ENCODE measurements at places on chromosomes 6 and 20. TPM values are rescaled to one million over a fixed set of nuclear protein-coding genes. Genes with fewer than 3 reads are reported as not detected.

DNA sequence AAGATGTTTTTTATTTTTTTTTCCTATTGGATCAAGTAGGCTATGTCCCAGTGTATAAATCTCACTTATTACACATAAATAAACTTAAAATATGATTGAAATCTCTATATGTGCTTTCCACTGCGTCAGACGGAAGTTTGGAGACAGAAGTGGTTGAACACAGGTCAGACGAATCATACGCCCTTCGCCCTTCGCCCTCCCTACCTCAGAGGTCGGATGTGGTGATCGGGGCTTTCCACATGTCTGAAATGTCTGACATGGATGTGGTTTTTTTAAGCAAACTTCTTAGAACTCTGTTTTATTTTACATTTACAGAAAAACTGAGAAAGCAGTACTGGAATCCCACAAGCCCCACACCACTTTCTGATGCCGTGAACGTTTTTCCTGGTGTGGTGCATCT, 344.4 kb downstream of the THBS2 start:
- DNase-seq: no peak
- H3K27me3 ChIP-seq: no peaks in the 10 kb centered on the region
- H3K4me1 ChIP-seq: no peaks in the 10 kb centered on the region
- H3K4me3 ChIP-seq: no peak overlapping the region
- no peaks in the 10 kb centered on the region for H3K36me3 ChIP-seq

GRCh38 chr6:113362301-113363047, 494.7 kb upstream of the MARCKS start:
- H3K4me3 ChIP-seq: no peak overlapping the region
- DNase-seq: no peak
- no peak overlapping the region for H3K27ac ChIP-seq
- H3K27me3 ChIP-seq: no peaks in the 10 kb centered on the region

DNA sequence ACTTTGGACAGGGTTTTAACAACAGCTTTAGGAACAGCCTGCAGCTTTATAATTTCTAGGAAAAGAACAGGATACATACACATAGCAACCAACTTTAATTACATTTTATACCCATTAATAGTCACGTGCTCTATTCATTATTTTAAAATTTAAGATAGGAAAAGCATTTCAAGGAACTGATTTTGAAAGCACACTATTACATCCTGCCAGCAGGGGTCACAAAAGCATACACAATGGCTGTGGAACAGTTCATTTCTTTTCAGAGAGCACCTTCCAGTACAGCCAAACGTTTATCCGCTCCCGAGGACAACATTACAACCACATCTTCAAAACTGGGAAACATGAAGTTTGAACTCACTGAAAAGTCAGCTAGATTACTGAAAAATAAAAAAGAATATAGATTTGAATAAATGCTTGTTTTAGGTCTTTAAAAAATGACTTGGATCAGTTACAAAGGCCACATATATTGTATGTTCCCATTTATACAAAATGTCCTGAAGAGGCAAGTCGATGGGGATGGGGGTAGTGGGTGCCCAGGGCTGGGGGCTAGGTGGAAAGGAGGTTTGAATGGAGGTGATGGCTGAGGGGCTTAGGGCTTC, 104.6 kb upstream of the EXOC2 start:
- DNase-seq: no peak
- no peak overlapping the region for H3K27ac ChIP-seq
- H3K27me3 ChIP-seq: peaks cover 1% of the 10 kb centered on the region
- H3K36me3 ChIP-seq: no peaks in the 10 kb centered on the region

GRCh38 chr6:119749335-119749734, 399.8 kb upstream of the MAN1A1 start:
- no peak for DNase-seq
- H3K4me1 ChIP-seq: no peaks in the 10 kb centered on the region

DNA sequence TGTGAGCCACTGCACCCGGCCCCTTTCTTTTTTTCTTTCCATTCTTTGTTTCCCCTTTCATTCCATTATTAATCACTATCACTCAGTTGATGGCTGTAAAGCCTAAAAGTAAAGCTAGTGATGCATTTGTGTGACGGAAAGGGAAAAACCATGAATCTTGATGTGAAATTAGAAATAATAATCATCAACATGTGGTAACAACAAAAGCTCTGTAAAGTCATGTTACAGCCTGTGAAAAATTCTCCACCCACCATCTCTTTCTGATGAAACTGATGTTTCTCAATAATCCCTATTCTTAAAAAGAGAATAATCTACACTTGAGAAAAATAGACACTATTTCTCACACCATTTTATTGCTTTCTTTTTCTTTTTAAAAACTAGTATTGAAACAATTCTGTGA, 80.0 kb downstream of the CRYBG1 start:
- H3K4me1 ChIP-seq: no peaks in the 10 kb centered on the region
- no peak overlapping the region for H3K27ac ChIP-seq
- DNase-seq: no peak
- no peak overlapping the region for H3K4me3 ChIP-seq

GRCh38 chr20:44187772-44188709, 1.1 kb upstream of the JPH2 start:
- no peak overlapping the region for H3K27ac ChIP-seq
- H3K36me3 ChIP-seq: no peaks in the 10 kb centered on the region
- DNase-seq: no peak

- H3K4me3 ChIP-seq: no peak overlapping the region
- no peak overlapping the region for H3K27ac ChIP-seq
- H3K36me3 ChIP-seq: no peaks in the 10 kb centered on the region
- no peaks in the 10 kb centered on the region for H3K4me1 ChIP-seq
- DNase-seq: no peak
Measured at GRCh38 chr20:44542890-44543289, 21.0 kb upstream of the SERINC3 start.

DNA sequence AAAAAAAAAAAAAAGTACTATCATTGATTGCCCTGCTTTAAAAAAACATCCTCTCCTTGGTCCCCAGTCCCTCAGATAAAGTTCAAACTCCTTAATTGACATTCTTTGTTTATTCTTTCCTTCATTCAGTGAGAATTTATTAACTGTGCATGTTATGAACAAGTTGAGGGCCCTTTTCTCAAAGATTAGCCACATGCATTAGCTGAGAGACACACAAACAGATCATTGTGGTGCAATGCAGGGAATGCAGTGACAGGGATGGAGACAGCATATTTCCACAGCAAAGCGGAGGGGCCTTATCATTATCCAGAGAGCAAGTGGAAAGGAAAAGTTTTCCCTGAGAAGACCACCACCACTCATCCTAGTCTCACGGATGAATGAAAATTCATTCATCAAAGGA, 21.9 kb upstream of the IPCEF1 start:
- H3K27ac ChIP-seq: no peak overlapping the region
- H3K4me1 ChIP-seq: no peaks in the 10 kb centered on the region
- H3K27me3 ChIP-seq: no peaks in the 10 kb centered on the region
- DNase-seq: no peak
- no peaks in the 10 kb centered on the region for H3K36me3 ChIP-seq
- no peak overlapping the region for H3K4me3 ChIP-seq

DNA sequence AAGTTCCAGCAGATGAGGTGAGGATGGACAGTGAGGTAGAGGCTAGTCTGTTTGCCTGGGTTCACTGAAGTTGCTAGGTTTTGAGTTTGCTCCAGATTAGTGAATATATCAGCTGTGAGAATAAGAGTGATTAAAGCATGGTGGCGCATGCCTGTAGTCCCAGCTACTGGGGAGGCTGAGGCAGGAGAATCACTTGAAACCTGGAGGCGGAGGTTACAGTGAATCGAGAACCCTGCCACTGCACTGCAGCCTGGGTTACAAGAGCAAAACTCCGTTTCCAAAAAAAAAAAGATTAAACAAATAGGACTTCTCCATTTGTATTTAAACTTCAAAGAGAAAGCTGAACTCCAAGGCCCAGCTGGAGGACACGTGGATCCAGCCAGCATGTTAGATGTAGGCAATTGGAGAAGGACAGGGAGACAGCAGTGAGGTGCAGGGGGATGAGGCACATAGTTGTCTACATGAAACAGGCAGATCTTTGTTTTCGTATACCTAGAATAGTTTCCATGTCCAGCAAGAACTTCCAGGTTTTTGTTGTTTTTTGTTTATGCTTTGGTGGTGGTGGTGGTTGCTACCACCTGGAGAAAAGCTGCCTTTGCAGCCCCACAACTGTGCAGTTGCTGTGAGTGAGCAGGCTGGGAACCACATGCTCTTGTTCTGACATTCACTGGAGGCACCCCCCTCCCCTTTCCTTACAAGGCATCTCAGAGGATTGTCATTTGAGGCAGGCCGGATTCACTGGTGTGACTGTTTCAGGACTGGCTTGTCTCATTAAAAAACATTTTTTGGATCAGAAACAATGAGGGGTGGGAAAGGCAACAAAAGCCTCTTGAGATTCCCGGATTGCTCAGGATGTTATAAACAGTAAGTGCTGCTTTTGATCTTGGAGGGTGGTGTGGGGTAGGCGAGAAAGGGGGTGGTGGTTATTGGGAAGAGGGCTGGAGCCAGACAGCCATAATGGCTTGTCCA, 72.3 kb downstream of the JARID2 start:
- H3K4me3 ChIP-seq: no peak overlapping the region
- peaks cover 31% of the 10 kb centered on the region for H3K4me1 ChIP-seq
- H3K36me3 ChIP-seq: no peaks in the 10 kb centered on the region
- DNase-seq: no peak
- H3K27me3 ChIP-seq: no peaks in the 10 kb centered on the region
- H3K27ac ChIP-seq: no peak overlapping the region

CALHM5 gene
- total RNA-seq: not detected

PPARD gene
- total RNA-seq: 16.2 TPM

MAS1 gene
- total RNA-seq: not detected

RCAN2 gene
- 0.49 TPM for total RNA-seq

ULBP2 gene
- 0.51 TPM for total RNA-seq

Data from CD8-positive, alpha-beta memory T cell (primary cell).